ENCODE measurements at places on chromosomes 5 and 9.
A peak's percentile ranks its signal among the peaks of the same experiment; 100 is the strongest.

DNA sequence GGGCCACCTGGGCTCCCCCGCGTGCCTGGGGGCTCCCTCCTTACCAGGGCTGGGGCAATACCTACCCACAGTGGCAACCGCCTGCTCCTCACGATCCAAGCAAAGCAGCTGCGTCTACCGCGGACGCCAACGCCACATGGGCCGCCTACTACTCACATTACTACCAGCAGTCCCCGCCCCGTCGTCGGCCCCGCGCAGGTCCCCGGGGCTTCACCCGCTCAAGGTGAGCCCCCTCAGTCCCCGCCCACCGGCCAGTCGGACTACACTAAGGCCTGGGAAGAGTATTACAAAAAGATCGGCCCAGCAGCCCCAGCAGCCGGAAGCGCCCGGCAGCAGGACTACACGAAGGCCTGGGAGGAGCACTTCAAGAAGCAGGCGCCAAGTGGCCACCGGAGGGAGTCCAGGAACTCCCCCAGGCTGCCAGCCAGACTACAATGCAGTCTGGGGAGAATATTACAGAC lies 106.0 kb upstream of the MTAP start:
- peak; percentile 8 for DNase-seq

- DNase-seq, result no peak
Measured at GRCh38 chr5:30050056-30050815, 1143.2 kb upstream of the CDH6 start.

GRCh38 chr5:145841299-145841698 lies 6.2 kb upstream of the PRELID2 start:
- no peak for DNase-seq

GRCh38 chr9:12766357-12766756 lies 8.5 kb upstream of the LURAP1L start:
- no peak for DNase-seq

- no peak for DNase-seq
Measured at GRCh38 chr9:114538241-114538640, 33.0 kb upstream of the WHRN start.

- no peak for DNase-seq
Measured at GRCh38 chr9:20553558-20554149, 68.6 kb downstream of the MLLT3 start.

DNA sequence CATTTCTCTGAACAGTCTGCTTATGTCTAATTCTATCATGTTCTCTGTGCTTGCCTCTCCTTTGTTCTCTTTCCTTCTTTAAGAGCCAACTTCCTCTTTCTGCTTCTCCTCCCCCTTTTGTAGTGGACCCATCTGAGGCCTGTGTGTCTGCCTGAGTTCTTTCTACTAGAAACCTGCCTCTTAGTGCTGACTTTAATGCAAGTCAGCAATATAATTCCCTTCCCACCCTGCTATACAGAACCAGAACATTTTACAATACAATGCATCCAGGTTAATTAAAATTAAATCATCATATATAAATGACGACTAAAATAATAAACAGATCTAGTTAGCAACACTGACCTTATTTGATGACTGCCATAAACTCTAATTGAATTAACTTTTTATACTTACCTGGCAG lies 82.6 kb upstream of the GAS1 start:
- no peak for DNase-seq

DNA sequence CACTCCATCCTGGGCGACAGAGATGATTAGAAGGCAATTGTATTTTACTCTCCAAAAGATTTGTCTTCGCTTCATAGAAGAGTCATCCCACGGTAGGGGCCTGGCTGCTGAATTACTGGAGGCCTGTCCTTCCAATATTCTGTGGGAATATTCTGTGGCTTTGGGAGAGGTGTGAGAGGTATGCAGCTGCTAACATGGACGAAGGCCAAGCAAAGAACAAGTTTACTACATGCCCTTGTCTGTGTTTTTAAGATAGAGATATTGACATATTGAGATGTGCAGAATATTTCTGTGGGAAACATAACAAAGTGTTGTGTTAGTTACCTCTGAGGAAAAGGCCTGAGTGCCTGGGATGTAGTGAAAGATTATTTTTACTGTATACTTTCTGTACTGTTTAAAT lies 71.8 kb upstream of the SMIM15 start:
- no peak for DNase-seq

DNA sequence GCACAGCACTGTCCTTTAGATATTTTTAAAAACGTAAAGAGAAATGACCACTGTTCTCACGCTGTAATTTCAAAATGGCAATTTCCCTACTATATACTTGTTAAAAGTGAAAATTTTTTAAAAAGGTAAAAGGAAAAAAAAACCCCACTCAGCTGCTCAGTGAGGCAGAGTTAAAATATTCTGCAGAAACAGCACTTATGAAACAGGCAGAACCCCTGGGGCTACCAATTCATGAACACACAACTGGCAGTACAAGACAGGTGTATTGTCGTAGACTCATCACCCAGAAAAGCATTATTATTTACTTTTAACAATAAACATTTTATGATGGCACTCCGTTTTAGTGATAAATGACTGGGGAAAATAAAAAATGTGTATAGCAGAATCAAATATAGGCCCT lies 1.5 kb upstream of the RASGRF2 start:
- no peak for DNase-seq

GRCh38 chr9:106035806-106036205 lies 341.5 kb downstream of the TMEM38B start:
- no peak for DNase-seq

- no peak for DNase-seq
Measured at GRCh38 chr5:115209279-115209678, 39.6 kb upstream of the TRIM36 start.

DNA sequence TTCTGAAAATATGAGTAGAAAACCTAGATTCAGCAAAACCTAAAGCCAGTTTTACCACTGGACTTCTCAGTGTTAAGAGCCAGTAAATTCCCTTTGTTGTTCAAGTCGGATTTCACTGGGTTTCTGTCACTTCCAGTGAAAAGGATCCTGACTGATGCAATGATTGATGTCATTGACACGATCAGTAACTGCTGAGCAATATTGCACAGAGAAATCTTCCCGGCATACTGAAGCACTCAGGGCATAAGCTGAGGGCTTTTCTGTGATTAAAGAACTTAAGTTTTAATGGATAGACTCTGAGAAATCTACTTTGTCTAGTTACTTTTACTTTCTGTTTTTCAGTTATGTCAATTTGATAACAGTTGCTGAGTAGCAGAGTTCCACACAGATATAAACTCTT lies 61.9 kb downstream of the DENND1A start:
- no peak for DNase-seq

- no peak for DNase-seq
Measured at GRCh38 chr9:136728548-136729123, 14.1 kb downstream of the LCN10 start.

DNA sequence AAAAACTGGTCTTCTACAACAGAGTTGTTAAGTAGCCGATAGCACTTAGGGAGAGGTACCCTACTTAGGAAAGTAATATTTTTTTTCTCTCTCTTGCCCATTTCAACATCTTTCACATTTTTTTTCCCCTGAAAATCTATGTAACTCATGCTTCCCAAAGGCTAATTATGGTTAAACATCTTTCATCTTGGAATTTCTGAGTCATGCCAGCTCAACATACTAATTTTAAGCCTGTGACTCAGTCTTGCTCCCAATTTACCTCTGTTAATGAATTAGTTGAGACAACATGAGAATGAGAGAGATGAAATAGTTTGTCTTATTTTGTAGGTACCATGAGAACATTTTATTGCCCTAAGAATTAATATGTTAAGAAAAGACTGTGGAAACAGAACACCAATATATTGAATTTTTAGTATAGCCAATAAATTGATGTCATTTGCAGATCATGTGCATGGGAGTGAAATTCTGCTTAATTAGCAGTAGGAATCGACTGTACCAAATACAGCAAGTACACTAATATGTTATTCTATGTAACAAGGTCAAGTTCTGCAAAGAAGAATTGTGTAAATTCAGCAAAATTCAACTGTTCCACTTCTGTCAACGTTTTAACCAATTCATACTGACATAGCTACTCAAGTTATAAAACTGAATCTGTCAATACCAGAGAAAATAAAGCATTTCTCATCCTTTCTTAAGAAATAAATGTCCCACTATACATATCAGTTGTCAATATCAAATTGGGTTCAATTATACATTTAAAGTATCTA lies 550.0 kb downstream of the PTPRD start:
- no peak for DNase-seq

DNA sequence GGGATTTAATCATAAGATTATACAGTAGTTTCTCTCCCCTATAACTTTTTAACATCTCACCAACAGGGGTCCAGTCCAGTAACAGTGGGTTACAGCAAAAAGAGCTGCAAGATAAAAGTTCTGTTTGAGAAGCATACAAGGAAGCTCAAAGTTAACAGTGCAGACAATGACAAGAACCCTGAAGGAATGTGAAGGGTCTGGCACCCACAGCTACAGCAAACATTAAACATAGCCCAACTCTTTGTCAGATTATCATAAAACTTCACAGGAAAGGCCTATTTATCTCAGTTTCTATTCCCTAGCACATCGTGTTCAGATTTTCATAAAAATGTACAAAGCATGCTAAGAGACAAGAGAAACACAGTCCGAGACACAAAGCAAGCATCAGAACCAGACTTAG lies 309.4 kb downstream of the DIRAS2 start:
- no peak for DNase-seq

DNA sequence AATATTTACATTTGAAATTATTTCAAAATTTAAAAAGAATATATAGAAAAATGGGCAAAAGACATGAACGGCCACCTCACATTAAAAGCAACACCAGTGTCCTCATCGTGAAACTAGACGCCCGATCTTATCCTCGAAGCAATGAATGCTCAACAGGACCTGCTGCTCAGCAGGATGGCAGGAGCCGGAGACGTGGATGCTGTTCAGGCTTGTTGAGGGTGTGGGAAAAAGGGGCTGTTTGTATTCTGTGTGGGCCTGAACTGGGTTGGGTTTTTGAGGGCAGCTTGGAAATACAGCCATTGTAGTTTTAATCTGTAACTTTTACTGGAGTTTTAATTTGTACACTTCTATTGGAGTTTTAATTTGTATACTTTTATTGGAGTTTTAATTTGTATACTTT lies 20.3 kb downstream of the EXOC3 start:
- no peak for DNase-seq

- DNase-seq, result no peak
Measured at GRCh38 chr5:112371067-112371466, 48.0 kb downstream of the EPB41L4A start.

DNA sequence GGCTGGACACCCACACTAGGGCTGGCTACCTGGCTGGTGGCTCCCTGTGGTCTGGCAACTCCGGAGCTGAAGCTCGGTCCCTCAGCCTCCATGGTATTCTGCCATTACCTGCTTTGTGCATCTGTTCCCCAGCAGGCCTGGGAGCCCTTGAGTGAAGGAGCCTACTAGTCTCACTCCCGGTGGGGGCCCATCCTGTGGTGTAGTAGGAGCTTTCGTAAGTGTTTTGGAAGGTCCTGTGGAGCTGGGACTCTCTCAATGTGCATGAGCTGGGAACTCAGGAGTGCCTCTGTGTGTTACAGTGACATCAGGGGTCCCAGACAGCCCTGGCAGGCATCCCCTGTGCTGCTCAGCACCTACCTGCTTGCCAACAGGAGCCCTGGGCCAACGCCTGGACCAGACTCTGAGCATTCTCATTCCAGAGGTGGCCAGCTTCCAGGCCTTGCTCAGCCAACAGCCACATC lies 267.1 kb downstream of the GADD45G start:
- DNase-seq, result no peak
